Ureter (tissue), 1 donor: ENCODE measurements at places on chromosomes 5 and 9.

DNA sequence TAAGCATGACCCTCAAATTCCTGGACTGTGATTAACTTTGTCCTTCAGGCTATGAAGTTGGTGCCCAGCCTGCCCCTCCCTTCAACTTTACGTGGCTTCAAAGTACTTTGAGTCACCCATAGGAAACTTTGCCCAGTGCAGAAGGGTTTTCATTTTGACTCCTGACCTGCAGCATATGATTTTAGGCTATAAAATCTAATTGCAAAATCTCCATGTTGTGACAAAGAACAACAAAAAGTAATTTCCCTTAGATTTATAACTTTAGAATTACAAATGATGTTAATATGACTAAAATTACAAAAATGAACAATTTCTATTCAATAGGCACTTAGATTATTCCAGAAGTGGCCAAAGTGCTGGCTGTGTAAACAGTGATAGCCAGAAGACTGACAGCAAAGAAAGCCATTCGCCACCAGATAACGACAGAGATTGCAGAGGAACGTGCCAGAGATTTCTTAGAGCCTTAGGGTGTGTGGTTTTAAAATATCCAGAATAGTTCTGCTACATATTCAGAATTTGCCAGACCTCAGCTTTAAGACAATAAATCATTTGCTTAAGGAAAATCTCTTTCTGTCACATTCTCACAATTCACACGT is 197.4 kb downstream of the SEMA5A start:
- no peak for DNase-seq

- DNase-seq, result no peak
Observed at GRCh38 chr9:103816146-103816545, 278.0 kb upstream of the SMC2 start.

DNA sequence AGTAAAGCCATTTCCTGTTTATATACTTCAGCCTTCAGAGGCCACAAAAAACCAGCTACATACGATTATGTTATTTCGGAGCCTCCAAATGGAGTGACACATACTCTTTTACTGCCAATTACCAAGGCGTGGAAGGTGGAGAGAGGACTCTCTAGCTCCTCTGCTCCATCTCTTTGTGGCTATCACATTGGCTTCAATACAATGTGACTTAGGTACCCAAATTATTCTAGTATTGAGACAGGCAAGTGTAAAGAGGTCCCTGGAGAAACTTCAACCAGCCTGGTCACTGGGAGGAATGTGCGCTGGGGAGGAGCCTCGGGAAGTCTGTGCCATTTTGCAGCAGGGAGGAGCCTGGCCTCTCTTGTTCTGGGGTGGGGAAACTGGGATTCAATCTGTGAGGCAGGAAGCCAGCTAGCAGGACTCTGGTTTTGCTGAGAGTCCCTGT is 85.8 kb upstream of the TAS2R1 start:
- DNase-seq, result no peak

- no peak for DNase-seq
Observed at GRCh38 chr5:168892618-168893186, 313.5 kb upstream of the PANK3 start.

DNA sequence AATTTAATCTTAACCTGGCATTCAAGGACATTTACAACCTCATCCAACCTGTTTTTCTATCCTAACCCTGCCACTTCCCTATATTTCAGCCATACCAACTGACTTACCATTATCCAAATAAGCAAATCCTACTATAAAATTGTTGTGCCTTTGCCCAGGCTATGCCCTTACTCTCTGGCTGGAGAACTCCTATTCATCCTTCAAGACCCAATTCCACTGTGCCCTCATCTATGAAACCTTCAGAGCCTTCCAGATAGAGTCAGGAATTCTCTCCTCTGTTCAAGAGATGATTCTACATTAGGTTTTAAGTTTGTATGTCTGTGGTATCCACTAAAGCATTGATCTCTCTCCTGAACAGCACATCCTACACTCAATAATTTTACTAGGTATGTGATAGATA is 46.3 kb upstream of the MSX2 start:
- DNase-seq, result no peak

DNA sequence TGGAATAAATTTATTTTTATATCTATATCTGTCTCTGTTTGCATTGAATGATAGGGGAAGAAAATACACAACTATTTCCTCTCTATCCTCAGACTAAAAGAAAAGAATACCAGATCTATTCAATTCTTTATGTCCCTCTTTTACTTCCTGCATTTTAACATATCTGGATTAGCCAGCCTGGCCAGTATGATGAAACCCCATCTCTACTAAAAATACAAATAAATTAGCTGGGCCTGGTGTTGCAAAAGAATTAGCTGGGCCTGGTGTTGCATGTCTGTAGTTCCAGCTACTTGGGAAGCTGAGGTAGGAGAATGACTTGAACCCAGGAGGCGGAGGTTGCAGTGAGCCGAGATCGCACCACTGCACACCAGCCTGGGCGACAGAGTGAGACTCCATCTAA is 182.0 kb downstream of the LURAP1L start:
- no peak for DNase-seq

- DNase-seq, result no peak
Observed at GRCh38 chr5:174479325-174479724, 245.1 kb upstream of the MSX2 start.
